Breast epithelium (tissue), 4 donors: ENCODE measurements at places on chromosomes 4 and X.

DNA sequence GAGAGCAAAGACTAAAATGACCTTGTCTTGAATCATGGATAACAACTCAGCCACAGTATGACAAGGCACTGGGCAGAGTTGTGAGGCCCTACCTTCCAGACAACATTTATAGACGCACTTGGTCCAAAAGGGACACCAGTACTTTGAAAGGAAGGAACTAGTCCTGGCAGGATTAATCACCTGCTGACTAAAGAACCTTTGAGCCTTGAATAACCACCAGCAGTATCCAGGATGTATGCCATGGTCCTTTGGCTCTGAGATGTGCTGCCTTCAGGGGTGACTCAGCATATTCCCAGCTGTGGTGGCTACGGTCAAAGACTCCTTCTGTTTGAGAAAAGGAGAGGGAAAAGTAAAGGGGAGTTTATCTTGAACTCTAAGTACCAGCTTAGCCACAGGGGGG, 118.1 kb upstream of the PRR32 start:
- H3K4me1 ChIP-seq, result no peaks in the 10 kb centered on the region
- H3K27me3 ChIP-seq, result no peaks in the 10 kb centered on the region
- no peaks in the 10 kb centered on the region for H3K36me3 ChIP-seq
- DNase-seq, result no peak
- no peak overlapping the region for H3K27ac ChIP-seq

DNA sequence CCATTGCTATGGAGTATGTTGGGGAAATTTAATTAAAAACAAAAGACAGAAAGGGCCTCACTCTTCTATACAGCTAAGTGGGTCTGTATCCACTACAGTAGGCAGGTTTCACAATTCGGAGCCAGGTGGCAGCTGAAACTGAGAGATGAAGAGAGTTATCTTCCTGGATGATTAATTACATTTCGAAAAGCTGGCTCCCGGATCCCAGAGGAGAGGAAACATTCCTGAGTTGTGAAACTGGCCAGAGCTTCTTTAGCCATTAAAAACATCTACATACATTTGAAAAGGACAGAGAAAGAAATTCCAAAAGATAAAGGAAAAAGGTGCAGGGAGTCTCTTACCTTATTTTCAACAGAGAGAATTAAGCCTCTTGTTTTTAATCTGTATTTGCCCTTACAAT, 15.5 kb upstream of the PDZD4 start:
- no peak overlapping the region for H3K27ac ChIP-seq
- no peaks in the 10 kb centered on the region for H3K27me3 ChIP-seq
- H3K4me1 ChIP-seq, result no peaks in the 10 kb centered on the region
- H3K36me3 ChIP-seq, result no peaks in the 10 kb centered on the region

DNA sequence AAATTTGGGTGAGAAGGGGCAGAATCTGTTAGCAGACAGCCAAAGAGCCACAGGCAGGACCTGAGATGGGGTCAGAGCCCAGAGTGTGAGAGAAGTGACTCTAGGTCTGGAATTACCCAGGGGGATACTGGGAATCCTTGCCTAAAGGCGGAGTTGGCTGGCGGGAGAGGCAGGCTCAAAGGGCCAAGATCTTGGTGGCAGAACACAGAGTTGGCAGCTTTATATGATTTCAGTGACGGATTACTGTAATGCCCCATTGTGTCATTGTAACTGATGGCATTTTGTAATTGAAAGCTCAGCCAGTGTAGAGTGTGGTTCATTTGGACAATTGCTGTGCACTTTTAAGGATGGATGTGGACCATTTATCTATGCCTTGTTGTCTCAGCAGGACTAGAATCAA, 77.3 kb downstream of the SMIM20 start:
- H3K4me1 ChIP-seq, result no peaks in the 10 kb centered on the region
- no peaks in the 10 kb centered on the region for H3K27me3 ChIP-seq
- no peak for DNase-seq
- no peaks in the 10 kb centered on the region for H3K36me3 ChIP-seq

- H3K4me1 ChIP-seq, result no peaks in the 10 kb centered on the region
- no peak overlapping the region for H3K4me3 ChIP-seq
- H3K27me3 ChIP-seq, result no peaks in the 10 kb centered on the region
- DNase-seq, result no peak
- H3K36me3 ChIP-seq, result no peaks in the 10 kb centered on the region
Observed at GRCh38 chrX:71815121-71815905, 52.2 kb downstream of the CXorf49B start.

- DNase-seq, result peak; percentile 7
- no peaks in the 10 kb centered on the region for H3K27me3 ChIP-seq
- H3K4me1 ChIP-seq, result no peaks in the 10 kb centered on the region
- H3K27ac ChIP-seq, result no peak overlapping the region
Observed at GRCh38 chr4:7924163-7924562, 15.5 kb downstream of the AFAP1 start.

GRCh38 chr4:85512446-85513205, 37.7 kb downstream of the ARHGAP24 start:
- H3K27ac ChIP-seq, result no peak overlapping the region
- H3K4me1 ChIP-seq, result no peaks in the 10 kb centered on the region
- no peaks in the 10 kb centered on the region for H3K27me3 ChIP-seq
- no peak overlapping the region for H3K4me3 ChIP-seq

GRCh38 chr4:94653984-94654609, 103.7 kb upstream of the BMPR1B start:
- H3K27ac ChIP-seq, result no peak overlapping the region
- H3K4me1 ChIP-seq, result no peaks in the 10 kb centered on the region
- no peak for DNase-seq
- H3K36me3 ChIP-seq, result no peaks in the 10 kb centered on the region
- no peak overlapping the region for H3K4me3 ChIP-seq
